Spleen (tissue), 13 donors: ENCODE measurements at places on chromosomes 6 and 20. TPM values are rescaled to one million over a fixed set of nuclear protein-coding genes. Genes with fewer than 3 reads are reported as not detected.

DNA sequence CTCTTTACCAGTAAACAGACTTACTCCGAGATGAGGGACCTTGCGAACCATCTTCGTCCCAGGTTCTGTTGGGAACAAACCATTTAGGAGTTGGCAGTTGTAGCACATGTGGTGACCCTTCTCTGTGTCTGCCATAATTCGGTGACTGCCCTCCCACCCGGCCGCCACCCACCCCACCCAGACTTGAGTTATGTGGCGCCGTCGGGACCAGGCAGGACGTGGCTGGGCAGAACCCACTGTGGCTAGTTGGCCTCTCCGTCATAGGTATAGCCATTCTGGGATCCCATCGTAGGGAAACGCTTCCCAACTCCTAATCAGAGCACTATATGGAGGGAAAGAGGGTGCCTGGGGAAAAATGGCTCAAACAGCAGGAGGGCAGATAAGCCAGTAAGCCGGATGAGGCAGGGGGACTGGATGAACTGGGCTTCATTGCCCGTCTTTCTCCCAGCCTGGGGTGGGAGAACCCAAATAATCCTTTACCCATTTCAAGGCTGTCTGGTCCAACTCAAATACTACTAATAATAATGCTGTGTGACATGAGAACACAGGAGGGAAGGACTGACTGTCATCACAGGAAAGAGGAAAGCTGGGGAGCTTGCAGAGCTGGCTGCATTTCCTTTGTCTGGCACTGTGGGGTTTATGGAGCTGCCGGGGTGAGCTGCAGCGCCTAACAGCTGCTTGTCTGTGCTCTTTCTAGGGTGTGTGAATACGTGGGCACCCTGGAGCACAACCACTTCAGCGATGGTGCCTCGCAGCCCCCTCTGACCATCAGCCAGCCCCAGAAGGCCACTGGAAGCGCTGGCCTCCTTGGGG is 73.0 kb upstream of the PBOV1 start:
- no peaks in the 10 kb centered on the region for H3K4me1 ChIP-seq
- no peak overlapping the region for H3K4me3 ChIP-seq
- peak; percentile 49 for DNase-seq
- peaks cover 4% of the 10 kb centered on the region for H3K36me3 ChIP-seq
- no peaks in the 10 kb centered on the region for H3K27me3 ChIP-seq

DNA sequence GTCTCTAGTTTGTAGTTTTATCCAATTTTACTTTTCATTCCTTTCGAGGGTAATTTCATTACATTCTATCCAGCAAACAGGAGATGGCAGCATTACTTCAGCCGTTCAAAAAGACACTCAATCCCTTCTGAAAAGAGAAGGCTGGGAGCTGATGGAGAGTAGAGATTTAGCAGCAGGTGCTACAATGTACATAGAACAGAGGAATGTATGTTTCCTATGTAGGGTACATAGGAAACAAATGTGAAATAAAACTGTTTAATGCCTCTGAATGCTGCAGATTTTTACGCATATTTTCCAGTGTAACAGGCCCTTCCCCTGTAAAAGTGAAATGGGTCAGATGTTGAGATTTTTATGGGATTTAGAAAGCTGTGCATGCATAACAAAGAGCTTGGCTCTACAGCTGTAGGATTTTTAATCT is 16.0 kb downstream of the RPS12 start:
- no peaks in the 10 kb centered on the region for H3K36me3 ChIP-seq
- no peaks in the 10 kb centered on the region for H3K4me1 ChIP-seq
- no peak for DNase-seq
- no peak overlapping the region for H3K4me3 ChIP-seq
- H3K27me3 ChIP-seq = no peaks in the 10 kb centered on the region

Gene CAGE1
- not detected for total RNA-seq

GRCh38 chr6:34129753-34130152 is 16.1 kb downstream of the GRM4 start:
- DNase-seq = no peak
- H3K4me3 ChIP-seq = no peak overlapping the region
- no peaks in the 10 kb centered on the region for H3K36me3 ChIP-seq
- H3K27ac ChIP-seq = no peak overlapping the region
- no peaks in the 10 kb centered on the region for H3K27me3 ChIP-seq

- H3K27ac ChIP-seq = no peak overlapping the region
- H3K4me1 ChIP-seq = no peaks in the 10 kb centered on the region
- H3K36me3 ChIP-seq = no peaks in the 10 kb centered on the region
- no peaks in the 10 kb centered on the region for H3K27me3 ChIP-seq
- no peak for DNase-seq
Measured at GRCh38 chr6:165767228-165767627, 104.2 kb upstream of the PDE10A start.

Gene C6orf141
- total RNA-seq = not detected

DNA sequence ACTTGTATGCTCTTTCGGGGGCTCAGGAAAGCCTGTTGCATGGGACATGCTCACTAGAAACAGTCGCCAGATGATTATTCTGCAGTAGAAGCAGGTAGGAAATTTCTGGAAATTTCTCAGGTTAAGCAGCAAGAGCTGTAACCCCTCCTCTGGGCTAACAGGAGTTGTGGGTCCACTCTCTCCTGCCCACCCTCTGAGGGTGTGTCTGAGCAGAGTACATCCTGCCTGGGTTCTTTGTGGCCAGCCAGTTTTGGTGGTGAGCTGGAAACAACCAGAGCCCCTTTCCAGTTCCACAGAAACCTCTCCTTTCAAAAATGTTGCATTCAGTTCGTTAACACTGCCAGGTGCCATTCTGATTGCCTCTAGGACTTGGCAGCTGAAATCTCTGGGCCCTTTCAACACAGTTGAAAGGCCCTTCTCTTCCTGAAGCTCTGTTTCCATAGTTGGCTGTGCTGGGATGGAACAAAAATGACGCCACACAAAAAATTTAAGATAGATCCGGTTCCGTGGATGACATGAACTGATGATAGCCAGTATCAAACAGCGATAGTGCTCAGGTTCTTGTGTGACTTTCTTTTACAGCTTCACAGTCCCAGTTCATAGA is 38.5 kb downstream of the PLCG1 start:
- no peaks in the 10 kb centered on the region for H3K27me3 ChIP-seq
- H3K4me1 ChIP-seq = peaks cover 6% of the 10 kb centered on the region
- no peak for DNase-seq
- no peak overlapping the region for H3K4me3 ChIP-seq

DNA sequence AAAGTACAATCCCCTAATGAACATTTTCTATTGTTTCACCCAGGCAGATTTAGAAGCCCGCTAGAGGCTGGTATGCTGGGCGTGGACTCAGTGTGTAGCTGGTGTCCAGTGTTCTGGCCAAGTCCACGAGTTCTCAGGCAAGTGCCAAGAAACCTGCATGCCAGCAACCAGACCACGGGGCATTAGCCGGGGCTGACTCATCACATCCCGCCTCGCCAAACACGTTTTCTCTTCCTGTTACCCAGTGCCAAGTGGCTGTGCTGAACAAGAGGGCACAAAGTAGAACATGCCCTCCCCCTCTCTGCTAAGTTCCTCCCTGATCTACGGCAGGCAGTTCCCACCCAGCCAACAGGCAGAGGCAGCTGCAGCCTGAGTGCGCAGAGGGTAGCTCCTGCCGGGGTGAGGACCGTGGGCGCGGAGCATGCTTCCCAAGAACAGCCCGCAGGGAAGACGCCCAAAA is 29.6 kb downstream of the RAMACL start:
- peaks cover 24% of the 10 kb centered on the region for H3K4me1 ChIP-seq
- H3K36me3 ChIP-seq = no peaks in the 10 kb centered on the region
- no peaks in the 10 kb centered on the region for H3K27me3 ChIP-seq
- peak; percentile 86 for DNase-seq
- H3K27ac ChIP-seq = peak overlapping the region; percentile 68

GRCh38 chr6:11752360-11752759 is 26.2 kb downstream of the ADTRP start:
- no peak overlapping the region for H3K27ac ChIP-seq
- no peaks in the 10 kb centered on the region for H3K4me1 ChIP-seq
- H3K4me3 ChIP-seq = no peak overlapping the region
- no peak for DNase-seq
- no peaks in the 10 kb centered on the region for H3K27me3 ChIP-seq
- no peaks in the 10 kb centered on the region for H3K36me3 ChIP-seq

Gene CST2
- not detected for total RNA-seq

- H3K4me1 ChIP-seq = peaks cover 45% of the 10 kb centered on the region
- no peak for DNase-seq
- no peaks in the 10 kb centered on the region for H3K36me3 ChIP-seq
- H3K27me3 ChIP-seq = no peaks in the 10 kb centered on the region
Measured at GRCh38 chr6:4781426-4781825, 5.2 kb downstream of the CDYL start.

DNA sequence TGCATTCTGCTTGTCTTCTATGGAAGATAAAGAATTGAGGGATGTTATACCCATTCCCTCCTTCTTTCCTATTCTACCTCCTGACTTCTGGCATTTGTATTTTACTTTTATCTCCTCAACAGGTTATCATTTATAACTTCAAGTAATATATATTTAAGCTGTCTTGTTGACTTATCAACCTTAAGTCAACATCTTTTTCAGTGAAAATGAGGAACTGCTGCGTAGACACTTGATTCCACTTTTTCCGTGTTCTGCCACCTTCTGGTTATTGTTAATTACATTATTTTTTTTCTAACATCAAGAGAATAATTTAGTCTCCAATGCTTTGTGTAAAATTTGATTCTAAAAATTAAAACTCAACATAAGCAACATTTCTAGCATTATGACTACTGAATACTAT is 107.5 kb downstream of the PRKN start:
- no peaks in the 10 kb centered on the region for H3K4me1 ChIP-seq
- H3K36me3 ChIP-seq = no peaks in the 10 kb centered on the region
- no peak overlapping the region for H3K27ac ChIP-seq

DNA sequence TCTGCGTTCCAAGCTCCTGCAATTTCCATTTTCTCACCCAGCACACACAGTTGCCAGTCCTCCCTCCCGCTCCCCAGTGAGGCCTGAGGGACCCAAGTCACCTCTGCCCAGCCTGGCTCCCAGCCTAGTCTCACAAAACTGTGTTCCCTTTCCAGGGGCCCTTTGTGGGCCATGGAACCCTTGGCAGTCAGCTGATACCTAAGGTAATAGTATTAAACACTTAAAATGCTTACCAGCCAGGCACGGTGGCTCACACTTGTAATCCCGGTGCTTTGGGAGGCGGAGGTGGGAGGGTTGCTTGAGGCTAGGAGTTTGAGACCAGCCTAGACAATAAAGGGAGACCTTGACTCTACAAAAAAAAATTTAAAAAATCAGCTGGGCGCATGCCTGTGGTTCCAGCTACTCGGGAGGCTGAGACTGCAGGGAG is 3.2 kb upstream of the RBM38 start:
- peaks cover 81% of the 10 kb centered on the region for H3K4me1 ChIP-seq
- H3K36me3 ChIP-seq = no peaks in the 10 kb centered on the region
- no peak overlapping the region for H3K4me3 ChIP-seq
- peak; percentile 69 for DNase-seq
- no peaks in the 10 kb centered on the region for H3K27me3 ChIP-seq

Gene DNAH8
- 6.3 TPM for total RNA-seq

DNA sequence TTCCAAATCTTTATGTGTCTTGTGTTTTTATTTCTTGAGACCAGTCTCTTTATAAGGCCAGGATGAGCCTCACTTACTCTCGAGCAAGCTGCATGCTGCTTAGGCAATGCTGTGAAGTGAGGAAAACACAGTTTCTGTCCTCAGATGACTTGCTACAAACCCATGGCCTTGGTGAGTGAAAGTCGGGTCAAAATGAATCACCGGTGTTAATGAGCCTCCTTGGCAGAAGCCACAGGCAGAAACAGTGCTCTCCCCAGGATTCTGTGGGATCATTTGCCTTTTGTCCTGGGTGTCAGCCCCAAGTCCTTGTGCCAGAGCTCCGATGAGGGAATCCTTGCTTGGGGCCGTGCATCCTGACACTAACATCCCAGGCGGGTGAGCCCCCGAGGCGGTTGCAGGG is 482.5 kb downstream of the QKI start:
- no peak overlapping the region for H3K4me3 ChIP-seq
- DNase-seq = no peak
- H3K4me1 ChIP-seq = no peaks in the 10 kb centered on the region
- H3K27me3 ChIP-seq = no peaks in the 10 kb centered on the region
- no peaks in the 10 kb centered on the region for H3K36me3 ChIP-seq

DNA sequence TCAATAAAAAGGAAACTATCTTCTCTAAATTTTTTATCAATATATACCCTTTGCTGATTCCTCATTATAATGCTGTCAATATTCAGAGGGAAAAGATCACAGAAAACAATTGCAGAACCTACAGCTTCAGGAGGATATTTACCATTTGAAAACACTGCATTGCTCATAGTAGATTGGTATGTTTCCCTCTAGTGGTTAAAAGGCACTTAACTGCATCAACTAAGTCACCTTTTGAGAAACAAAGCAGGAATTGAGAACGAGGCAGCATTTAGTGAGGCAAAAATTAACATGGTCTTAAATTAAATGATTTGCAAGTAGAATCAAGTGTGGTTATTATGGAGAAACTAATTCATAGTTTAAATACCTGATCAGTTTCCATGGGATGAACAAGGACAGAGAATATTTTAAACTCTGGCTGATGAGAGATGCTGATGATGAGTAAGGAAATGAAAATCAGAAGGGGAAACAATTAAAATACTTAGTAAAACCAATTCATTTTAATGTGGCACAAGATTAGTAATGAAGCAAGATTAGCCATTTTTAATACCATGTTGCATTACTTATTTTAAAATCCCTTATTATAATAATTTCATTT is 642.1 kb downstream of the EPHA7 start:
- no peak overlapping the region for H3K4me3 ChIP-seq
- no peak overlapping the region for H3K27ac ChIP-seq
- H3K36me3 ChIP-seq = no peaks in the 10 kb centered on the region
- H3K4me1 ChIP-seq = no peaks in the 10 kb centered on the region

DNA sequence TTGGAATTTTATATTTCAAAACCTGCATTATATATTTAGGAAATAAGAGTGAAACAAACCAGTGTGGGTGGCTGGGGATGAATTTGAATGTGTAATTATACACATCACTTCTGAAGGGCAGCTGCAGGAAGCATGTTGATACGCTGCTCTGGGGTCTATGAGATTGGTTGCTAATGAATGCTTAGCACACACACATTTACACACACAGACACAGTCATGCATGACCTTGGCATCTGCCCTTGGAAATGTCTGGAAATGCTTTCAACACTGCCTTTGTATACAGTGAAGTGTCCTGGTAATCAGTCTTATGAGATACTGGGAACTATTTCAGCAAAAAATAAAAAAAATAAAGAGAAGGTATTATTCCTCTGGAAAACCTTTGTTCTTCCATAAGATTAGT is 83.4 kb downstream of the ELOVL4 start:
- no peaks in the 10 kb centered on the region for H3K27me3 ChIP-seq
- no peaks in the 10 kb centered on the region for H3K4me1 ChIP-seq
- H3K36me3 ChIP-seq = no peaks in the 10 kb centered on the region

Gene CST4
- total RNA-seq = not detected

Gene IL17A
- not detected for total RNA-seq

Gene CSNK2A1
- total RNA-seq = 92.3 TPM

Gene FERMT1
- 0.32 TPM for total RNA-seq

GRCh38 chr6:125738276-125738675 is 11.2 kb upstream of the HEY2 start:
- H3K27ac ChIP-seq = no peak overlapping the region
- no peaks in the 10 kb centered on the region for H3K27me3 ChIP-seq
